ENCODE measurements at places on chromosomes 12 and 14. TPM values are rescaled to one million over a fixed set of nuclear protein-coding genes. Genes with fewer than 3 reads are reported as not detected.

The OLR1 gene
- 52.1 TPM for total RNA-seq

DNA sequence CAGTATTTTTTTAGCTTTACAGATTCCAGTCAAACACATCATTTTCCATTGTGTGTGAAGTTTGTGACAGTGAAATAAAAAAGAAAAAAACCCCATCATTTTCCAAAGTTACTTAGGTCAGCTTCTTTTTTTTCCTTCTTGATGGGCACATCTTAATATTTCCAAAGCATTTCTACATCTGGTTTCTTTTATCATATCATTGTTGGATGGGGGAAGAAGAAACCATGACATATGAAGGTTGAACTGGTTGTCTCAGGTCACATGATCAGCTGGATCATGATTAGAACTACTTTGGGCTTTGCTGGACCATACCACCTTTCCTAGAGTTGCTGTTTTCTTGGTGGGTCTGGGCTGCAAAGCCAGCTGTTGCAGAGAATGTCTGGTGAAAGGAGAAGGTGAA is 59.8 kb downstream of the FOS start:
- DNase-seq: no peak

DNA sequence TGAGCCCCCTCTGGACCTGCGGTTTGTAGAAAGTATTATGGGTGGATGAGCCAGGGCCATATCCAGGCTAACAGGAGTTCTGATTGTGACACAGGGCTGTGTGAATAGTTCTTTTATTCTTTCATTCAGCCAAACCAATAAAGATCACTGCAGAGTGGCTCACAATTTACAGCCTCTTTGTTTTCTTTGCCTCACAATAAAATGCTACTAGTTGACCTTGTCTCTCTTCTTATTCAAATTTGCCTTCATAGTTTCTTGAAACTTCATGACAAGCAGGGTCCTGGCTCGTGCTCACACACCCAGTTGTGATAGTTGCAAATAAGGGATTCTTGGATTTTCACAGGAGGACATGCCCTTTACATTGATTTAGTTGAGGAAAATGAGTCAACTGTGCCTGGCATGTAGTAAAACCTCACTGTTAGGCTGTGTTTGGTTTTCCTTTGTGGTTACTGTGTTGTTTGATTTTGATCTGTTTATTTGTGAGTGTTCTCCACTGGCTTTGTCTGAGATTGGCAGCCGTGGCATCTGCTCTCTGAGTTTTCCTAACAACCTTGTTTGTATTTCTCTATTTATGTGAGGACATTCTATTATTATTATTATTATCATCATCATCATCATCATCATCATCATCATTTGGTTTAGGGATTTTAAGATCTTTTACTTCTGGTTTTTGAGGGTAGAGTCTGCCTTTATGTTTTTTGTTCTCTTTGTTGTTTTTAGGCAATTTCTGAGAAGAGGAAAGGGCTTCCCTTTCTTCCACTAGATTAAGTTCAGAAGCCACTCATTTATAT is 2.7 kb upstream of the KRT6B start:
- DNase-seq: no peak

DNA sequence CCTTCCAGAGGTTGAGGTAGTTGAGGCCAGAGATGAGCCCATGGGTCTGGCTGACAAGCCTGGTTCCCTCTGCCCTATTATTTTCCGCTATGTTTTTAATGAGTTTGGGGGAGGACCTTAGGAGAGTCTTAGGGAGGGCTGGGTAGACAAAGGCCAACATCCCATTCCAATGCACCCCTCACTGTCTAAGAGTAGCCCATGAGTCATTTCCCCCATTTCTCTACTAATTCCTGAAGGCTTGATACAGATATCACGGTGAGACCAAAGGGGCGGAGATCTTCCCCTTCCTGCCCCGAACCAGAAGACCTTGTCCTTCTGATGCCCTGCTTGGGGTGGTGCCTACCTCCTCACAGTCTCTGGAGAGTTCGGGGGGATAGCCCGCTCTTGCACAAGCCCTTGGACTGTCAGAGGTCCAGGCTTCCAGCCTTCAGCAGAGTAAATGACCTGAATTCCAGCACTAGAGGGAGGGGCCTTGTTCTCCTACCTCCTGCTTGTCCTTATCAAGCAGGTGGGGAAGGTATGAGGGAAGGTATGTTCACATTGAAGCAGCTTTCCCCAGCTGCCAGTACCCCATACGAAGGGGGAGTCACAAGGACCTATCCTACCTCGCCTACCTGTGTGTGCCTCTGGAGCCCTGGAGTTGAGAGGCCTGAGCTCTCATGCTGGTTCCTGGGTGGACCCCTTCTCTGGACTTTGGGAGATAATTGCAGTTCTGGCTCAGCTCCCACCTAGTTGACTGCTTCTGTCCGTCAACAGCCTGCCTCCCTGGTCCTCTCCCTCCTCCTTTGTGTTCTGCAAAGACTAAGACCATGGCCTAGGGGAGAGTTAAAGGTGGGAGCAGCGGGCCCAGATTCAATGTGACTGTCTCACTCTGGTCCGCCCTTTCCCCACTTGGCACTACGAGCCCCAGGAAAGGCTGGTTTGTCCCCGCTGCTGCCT is 3.7 kb downstream of the PSMB11 start:
- no peak for DNase-seq

Measured in lung (tissue), 17 donors.